Thoracic aorta (tissue), 2 donors: ENCODE measurements at places on chromosomes 3 and 15. TPM values are rescaled to one million over a fixed set of nuclear protein-coding genes. Genes with fewer than 3 reads are reported as not detected.

DNA sequence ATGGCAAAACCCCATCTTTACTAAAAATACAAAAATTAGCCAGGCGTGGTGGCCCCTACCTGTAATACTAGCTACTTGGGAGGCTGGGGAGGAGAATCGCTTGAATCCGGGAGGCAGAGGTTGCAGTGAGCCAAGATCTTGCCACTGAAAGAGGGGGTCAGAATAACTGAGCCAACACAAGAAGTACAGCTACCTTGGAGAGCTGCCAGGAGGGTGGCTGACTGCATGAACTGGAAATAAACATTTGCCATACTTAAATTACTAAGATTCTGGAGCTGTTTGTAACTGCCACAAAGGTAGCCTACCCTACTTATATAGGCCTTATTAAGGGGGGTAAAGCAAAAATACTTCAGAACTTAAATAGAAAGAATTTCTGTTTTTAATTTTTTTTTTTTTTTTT, 15.4 kb upstream of the PIK3CB start:
- no peaks in the 10 kb centered on the region for H3K4me1 ChIP-seq
- no peak overlapping the region for H3K27ac ChIP-seq
- H3K4me3 ChIP-seq: no peak overlapping the region
- no peak for DNase-seq
- no peaks in the 10 kb centered on the region for H3K27me3 ChIP-seq

- no peaks in the 10 kb centered on the region for H3K36me3 ChIP-seq
- no peak overlapping the region for H3K4me3 ChIP-seq
- no peak for DNase-seq
- no peak overlapping the region for H3K27ac ChIP-seq
- H3K27me3 ChIP-seq: no peaks in the 10 kb centered on the region
Observed at GRCh38 chr3:10447527-10448260, 57.7 kb downstream of the ATP2B2 start.

- H3K4me1 ChIP-seq: no peaks in the 10 kb centered on the region
- H3K27ac ChIP-seq: no peak overlapping the region
- no peaks in the 10 kb centered on the region for H3K27me3 ChIP-seq
- H3K4me3 ChIP-seq: no peak overlapping the region
Observed at GRCh38 chr15:41160639-41161315, 44.7 kb upstream of the INO80 start.

DNA sequence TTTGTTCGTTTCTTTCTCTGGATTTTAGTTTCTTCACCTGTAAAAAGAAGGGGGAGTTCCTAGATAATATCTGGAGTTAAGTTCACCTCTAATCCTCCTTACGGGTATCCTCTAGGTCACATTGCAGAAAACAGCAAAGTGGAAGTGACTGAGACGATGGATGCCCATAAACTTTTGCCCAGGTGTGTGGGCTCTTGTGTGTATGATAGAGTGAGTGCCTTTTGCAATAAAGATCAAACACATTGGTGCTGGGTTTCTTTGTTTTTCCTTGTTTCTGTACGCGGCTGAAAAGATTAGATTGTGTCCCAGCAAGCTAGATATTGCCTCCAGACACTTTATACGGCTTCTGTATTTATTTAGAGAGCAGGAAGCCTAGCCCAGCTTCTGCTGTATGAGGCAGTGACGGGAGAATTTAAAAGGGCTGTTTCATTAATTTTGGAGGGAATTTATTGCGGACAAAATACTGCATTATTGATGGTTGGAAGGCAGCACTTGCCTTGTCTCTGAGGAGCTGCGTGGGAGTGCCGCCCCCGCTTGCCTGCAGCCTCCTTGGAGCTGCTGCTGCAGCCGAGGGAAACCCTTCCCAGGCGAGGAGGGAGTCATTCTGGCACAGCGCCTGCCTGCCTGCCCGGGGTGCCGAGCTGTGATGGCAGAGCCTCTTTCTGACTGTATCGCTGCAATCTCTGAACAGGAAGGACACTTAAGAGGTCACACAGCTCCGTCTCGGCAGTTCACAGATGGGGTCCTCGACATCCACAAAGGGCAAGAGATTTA, 38.5 kb downstream of the PYDC2 start:
- H3K36me3 ChIP-seq: no peaks in the 10 kb centered on the region
- no peaks in the 10 kb centered on the region for H3K4me1 ChIP-seq
- H3K27me3 ChIP-seq: no peaks in the 10 kb centered on the region
- no peak for DNase-seq

DNA sequence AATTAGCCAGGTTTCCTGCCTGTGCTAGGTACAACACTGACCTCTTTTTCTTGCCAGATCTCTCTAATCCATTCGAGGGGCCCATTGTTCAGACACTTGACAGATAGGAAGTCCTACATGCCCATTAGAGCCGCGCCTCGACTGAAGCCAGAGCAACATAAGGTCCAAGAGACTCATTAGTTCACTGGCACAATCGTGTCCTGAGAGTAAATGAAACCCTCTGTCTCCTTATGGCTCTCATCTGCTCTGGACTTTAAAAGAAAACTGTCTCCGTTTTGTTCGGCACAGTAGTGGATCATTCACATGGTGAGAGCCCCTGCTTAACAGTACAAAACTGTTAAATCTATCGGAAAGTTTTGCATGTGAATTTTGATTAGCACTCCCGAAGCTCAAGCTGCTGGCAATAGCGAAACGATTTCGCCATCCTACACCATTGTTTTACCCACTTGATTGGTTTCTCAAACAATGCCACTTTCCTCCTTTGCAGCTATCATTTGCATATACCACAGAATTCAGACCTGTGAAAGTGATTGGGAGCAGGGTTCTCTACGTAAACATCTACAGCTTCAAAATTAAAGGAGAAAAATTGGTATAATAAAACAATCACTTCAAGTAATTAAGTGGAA, 19.0 kb upstream of the C15orf61 start:
- H3K27ac ChIP-seq: no peak overlapping the region
- DNase-seq: no peak
- H3K36me3 ChIP-seq: no peaks in the 10 kb centered on the region

The HGD gene
- 0.14 TPM for total RNA-seq
